Activated CD4-positive, alpha-beta T cell treated with anti-CD3 and anti-CD28 coated beads, Interleukin-2, amount 50 U/mL, for 48 hours (primary cell): ENCODE measurements at places on chromosomes 2 and 18.

DNA sequence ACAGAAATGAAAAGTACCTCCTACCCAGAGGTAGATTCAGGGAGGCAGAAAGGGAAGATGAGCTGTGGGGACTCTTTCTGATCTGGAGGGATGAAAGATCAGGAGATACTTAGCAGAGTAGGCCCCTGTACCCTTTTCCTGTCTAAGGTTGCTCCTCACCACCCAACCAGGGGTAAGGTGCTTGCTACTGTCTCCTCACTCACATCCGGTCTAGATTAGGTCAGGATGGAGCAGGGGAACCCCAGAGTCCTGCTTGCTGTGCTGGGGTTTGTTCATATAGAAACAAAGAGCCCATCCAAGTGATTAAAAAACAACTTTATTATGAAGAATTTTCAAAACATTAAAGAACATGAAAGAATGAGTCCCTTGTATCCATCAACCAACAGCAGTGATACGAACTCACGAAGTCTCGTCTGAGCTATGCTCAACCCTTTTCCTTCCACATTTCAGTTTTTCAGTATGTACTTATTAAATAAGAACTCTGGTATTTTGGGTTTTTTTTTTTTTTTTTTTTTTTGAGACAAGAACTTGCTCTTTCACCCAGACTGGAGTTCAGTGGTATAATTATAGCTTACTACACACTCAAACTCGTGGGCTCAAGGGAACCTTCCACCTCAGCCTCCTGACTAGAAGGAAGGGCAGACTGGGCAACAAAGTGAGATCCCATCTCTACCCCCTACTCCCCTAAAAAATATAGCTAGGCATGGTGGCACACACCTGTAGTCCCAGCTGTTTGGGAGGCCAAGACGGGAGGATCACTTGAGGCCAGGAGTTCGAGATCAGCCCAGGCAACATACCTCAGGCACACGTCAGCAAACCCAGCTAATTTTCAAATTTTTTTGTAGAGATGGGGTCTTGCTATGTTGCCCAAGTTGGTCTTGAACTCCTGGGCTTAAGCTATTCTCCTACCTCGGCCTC is 28.5 kb upstream of the MCFD2 start:
- peak; percentile 81 for DNase-seq

DNA sequence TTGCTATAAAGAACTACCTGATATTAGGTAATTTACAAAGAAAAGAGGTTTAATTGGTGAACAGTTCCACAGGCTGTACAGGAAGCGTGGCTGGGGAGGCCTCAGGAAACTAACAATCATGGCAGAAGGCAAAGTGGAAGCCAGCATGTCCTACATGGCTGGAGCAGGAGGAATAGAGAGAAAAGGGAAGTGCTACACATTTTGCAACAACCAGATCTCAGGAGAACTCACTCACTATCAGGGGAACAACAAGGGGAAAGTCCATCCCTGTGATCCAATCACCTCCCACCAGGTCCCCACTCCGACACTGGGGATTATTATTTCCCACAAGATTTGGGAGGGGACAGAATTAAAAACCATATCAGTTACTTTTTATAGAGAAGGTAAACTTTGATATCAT is 273.5 kb upstream of the MMADHC start:
- no peak for DNase-seq

- no peak for DNase-seq
Observed at GRCh38 chr2:149064856-149065630, 26.5 kb downstream of the LYPD6B start.

- no peak for DNase-seq
Observed at GRCh38 chr18:22698711-22699110, 234.4 kb upstream of the RBBP8 start.

- no peak for DNase-seq
Observed at GRCh38 chr2:31666878-31667277, 86.1 kb upstream of the SRD5A2 start.

GRCh38 chr18:23852236-23853045 is 162.1 kb upstream of the TTC39C start:
- no peak for DNase-seq

- DNase-seq: no peak
Observed at GRCh38 chr2:233490831-233491230, 75.8 kb downstream of the USP40 start.

- no peak for DNase-seq
Observed at GRCh38 chr2:71536226-71536671, 82.9 kb downstream of the DYSF start.

GRCh38 chr2:166831930-166832329 is 56.4 kb upstream of the XIRP2 start:
- DNase-seq: no peak

GRCh38 chr2:186687807-186688211 is 6.1 kb upstream of the FAM171B start:
- no peak for DNase-seq

- DNase-seq: no peak
Observed at GRCh38 chr18:48688961-48689360, 150.1 kb downstream of the CTIF start.

- no peak for DNase-seq
Observed at GRCh38 chr2:203678971-203679370, 27.5 kb upstream of the CD28 start.

GRCh38 chr2:131076707-131077106 is 16.6 kb downstream of the FAM168B start:
- DNase-seq: no peak

GRCh38 chr18:31105733-31106132 is 3.5 kb upstream of the DSC2 start:
- DNase-seq: no peak

DNA sequence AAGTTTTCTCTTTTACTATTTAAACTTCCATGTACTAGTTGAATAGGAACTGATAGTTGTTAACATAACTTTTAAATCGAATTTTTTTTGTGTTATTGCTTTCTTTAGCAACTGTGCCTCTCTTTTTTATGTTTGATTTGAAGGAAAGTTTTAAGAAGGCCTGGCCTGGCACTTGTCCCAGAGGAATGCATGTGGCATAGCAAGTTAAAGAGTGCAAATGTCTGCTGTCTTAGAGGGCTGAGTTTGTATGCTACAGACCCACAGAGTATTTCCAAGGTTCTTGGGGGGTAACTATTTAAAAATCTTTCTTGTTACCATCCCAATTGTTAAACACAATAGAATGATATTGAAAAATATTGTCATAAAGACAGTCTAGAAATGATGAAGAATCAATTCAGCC is 47.0 kb downstream of the MTCL1 start:
- DNase-seq: no peak

GRCh38 chr2:24438106-24438505 is 52.9 kb upstream of the NCOA1 start:
- DNase-seq: no peak

DNA sequence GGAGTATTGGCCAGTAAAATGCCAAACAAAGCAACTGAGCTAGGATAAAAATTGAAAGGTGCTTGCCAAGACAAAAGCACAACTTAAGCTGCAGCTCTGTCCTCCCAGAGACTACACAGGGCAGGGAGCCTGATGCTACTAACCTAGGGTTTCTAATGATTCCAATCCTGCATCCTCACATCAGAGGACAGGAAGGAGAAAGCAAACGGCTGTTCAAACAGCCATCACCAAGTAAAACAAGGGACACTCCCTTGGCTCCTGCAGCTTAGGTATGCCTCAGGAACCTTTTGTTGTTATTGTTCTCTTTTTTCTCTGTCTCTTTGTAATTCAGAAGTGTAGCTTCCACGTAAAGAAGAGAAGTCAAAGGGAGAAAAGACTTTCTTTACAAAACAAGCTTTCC is 99.5 kb downstream of the TCF4 start:
- DNase-seq: no peak

GRCh38 chr2:46328291-46328690 is 31.1 kb downstream of the EPAS1 start:
- no peak for DNase-seq

GRCh38 chr2:193124815-193125214 is 930.1 kb upstream of the TMEFF2 start:
- no peak for DNase-seq

GRCh38 chr2:5937851-5938565 is 245.8 kb downstream of the SOX11 start:
- DNase-seq: no peak

DNA sequence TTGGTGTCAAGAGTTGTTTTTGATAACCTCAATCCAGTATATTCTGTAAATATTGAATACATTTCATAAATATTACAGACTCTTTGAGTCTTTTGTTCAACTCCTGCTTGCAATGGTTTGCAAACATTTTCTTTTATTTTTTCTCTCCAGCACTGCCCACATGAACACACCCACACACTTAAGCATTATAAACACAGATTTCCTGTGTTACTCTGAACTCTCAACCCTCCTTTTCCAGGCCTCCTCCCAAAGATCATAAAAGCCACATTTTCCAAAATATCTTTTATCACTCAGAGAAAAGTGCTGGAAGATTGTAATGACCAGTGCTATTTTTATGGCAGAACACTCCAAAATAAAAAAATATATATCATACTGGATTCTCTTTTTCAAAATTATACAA is 20.5 kb downstream of the ARHGAP25 start:
- no peak for DNase-seq

GRCh38 chr18:46199515-46200147 is 95.4 kb downstream of the HAUS1 start:
- DNase-seq: no peak
